SJSA1 (cell line): ENCODE measurements at places on chromosomes 2 and 18. TPM values are rescaled to one million over a fixed set of nuclear protein-coding genes. Genes with fewer than 3 reads are reported as not detected.

GRCh38 chr2:11814979-11815510 lies 68.6 kb downstream of the LPIN1 start:
- H3K36me3 ChIP-seq, result peaks cover 35% of the 10 kb centered on the region
- no peaks in the 10 kb centered on the region for H3K4me1 ChIP-seq
- no peaks in the 10 kb centered on the region for H3K27me3 ChIP-seq
- no peak for DNase-seq

- H3K27me3 ChIP-seq, result no peaks in the 10 kb centered on the region
- H3K27ac ChIP-seq, result no peak overlapping the region
- H3K4me3 ChIP-seq, result no peak overlapping the region
Observed at GRCh38 chr2:175571078-175571653, 389.7 kb upstream of the ATP5MC3 start.

GRCh38 chr2:133576714-133577113 lies 8.5 kb upstream of the NCKAP5 start:
- H3K27ac ChIP-seq, result no peak overlapping the region
- H3K27me3 ChIP-seq, result no peaks in the 10 kb centered on the region
- H3K4me3 ChIP-seq, result no peak overlapping the region

LYG1 gene
- 0.37 TPM in 1 of 2 replicates, not detected in the other for total RNA-seq

FBLN7 gene
- total RNA-seq, result not detected in 2 replicates
